ENCODE measurements at places on chromosomes 16 and 17.

DNA sequence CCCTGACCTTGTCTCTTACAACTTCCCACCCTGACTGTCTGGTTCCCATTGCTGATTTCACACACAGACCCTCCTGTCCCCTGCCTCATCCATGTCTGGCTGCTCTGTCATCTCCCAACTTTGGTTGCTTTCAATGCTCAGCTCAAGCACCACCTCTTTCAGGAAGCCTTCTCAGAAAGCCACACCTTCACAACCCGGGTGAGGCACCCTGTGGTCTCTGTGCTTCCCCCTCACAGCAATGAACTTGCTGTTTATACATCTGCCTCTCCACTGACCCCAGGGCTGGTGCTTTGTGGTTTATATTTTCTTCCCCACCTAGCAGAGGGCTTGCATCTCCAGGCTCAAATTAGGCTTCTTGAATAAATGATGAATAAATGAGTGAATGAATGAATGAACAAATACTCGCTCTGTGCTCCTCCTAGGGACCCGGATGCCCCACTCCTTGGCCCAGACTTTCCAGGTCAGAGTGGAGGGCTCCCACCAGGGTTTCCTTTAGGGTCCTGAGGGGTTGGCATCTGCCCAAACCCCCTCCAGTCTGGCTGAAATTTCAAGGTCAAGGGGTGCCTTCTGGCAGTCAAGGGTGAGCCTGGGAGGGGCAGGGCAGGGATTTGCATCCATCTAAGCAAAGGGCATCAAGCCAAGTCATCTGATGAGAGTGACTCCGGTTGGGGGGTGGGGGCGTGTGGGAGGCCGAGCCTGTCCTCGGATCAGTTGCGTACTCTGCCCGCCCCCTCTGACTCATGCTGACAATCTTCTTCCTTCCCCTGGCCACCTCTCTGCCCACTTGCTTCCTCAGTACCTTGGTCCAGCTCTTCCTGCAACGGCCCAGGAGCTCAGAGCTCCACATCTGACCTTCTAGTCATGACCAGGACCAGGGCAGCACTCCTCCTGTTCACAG is at the start of gene ITGAX:
ITGAX (plus strand) TSS at position 783 of the 898 bp plus-strand sequence; CDS start at position 862, 79 bp downstream.
- peak; percentile 54 for DNase-seq

GRCh38 chr17:66727634-66728570 is 107.0 kb upstream of the CACNG5 start:
- peak; percentile 71 for DNase-seq

DNA sequence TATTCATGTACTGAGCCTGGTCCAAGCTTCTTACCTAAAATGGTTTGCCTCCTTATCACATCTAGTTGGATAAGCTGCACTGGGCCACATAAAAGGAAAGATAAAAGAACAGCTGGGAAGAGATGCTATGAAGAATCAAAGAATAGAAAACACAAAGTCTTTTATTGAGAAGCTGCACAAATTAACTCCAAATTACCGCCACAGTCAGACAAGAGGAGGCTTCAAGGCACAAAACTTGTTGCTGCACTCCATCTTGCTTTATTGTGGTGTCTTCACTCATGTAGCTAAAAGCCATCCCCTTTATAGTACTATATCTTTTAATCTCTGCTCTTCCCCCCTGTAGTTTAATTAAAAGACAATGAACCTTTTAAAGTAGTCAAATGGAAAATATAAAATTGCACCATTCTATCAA is 330.6 kb upstream of the PMFBP1 start:
- no peak for DNase-seq

- DNase-seq = no peak
Measured at GRCh38 chr17:72556944-72557826, 436.4 kb downstream of the SOX9 start.

DNA sequence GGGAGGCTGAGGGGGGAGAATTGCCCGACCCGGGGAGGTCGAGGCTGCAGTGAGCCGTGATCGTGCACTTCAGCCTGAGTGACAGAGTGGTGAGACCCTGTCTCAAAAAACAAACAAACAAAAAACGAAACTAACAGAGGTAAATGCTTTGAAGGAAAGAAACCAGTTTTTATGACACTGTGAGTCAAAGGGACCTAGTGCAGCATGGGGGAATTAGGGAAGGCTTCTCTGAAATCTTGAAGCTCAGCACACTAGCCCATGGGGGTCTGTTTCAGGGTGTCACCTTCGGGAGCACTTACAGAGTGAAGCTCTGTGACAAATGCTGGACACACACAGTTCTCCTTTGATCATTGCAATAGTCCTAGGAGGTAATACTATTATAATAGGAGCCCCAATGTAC is 16.6 kb downstream of the ITPRIPL2 start:
- DNase-seq = no peak

DNA sequence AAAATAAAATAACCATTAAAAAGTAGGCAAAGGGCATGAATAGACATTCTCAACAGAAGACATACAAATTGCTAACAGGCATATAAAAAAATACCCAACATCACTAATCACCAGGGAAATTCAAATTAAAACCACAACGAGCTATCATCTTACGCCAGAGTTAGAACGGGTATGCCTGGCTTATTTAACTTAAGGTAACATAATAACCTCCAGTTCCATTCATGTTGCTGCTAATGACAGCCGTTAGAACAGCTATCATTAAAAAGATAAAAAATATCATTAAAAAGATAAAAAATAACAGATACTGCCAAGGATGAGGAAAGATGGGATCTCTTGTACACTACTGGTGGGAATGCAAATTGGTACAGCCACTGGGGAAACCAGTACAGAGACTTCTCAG is 89.3 kb downstream of the GAS7 start:
- DNase-seq = no peak

DNA sequence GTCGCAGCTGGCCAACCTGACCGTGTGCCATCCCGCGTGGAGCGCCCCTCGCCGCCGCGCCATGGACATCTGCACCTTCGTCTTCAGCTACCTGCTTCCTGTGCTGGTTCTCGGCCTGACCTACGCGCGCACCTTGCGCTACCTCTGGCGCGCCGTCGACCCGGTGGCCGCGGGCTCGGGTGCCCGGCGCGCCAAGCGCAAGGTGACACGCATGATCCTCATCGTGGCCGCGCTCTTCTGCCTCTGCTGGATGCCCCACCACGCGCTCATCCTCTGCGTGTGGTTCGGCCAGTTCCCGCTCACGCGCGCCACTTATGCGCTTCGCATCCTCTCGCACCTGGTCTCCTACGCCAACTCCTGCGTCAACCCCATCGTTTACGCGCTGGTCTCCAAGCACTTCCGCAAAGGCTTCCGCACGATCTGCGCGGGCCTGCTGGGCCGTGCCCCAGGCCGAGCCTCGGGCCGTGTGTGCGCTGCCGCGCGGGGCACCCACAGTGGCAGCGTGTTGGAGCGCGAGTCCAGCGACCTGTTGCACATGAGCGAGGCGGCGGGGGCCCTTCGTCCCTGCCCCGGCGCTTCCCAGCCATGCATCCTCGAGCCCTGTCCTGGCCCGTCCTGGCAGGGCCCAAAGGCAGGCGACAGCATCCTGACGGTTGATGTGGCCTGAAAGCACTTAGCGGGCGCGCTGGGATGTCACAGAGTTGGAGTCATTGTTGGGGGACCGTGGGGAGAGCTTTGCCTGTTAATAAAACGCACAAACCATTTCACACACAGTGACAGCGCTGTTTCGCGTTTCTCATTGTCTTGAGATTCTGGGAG is 2.0 kb upstream of the ZACN start:
- no peak for DNase-seq
